ENCODE measurements at places on chromosomes 12 and 14.

DNA sequence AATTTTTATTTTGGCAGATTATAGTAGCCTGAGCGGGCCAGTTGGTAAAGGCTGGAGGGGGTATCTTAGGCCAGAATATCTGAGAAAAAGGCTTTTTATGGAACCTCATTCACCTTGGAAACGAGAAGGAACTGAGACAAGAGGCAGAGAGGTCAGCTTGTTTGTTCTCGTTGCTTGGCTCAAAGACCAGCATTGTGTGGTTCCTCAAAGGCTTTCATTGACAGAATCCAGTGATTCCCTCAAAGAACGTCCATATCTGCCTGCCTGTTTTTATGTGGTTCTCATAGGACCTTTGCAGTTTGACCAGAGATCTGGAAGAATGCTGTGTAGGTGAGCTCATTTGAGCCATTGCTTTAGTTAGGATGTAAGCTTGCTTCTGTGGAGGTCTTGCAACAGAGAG lies 117.3 kb downstream of the CFAP54 start:
- DNase-seq: no peak

DNA sequence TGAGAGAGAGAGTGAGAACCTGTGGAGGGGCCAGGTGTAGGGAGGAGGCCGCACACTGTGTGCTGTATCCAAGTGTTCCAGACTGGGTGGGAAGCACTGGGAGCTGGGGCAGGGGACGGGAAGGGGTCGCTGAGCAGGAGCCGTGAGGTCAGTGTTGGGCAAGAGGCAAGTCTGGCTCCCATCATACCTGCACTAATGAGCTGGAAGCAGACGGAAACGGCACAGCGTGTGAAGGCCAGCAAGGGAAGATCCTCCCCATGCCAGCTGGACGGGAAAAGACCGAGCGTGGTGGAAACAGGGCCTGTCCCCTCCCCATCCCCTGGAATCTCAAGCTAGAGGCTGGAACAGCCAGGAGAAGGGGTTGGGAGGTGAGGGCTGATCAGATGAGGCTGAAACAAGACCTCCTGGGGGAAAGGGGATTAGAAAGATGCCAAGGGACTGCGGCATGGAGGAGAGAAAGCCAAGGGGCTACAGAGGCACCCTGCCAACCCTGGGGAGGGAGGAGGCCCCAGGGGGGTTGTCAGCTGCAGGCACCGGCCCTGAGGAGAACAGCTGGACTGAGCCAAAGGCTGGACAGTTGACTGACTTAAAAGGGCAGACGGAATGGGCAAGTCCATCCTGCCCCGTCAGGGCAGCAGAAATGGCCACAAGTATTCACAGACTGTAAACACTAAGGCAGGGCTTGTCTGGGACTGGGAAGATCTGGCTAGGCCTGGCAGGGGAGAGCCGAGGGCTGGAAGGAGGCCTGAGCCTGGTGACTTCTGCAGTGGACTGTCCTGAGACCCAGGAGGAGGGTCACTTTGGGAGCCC lies 19.0 kb upstream of the LTBP2 start:
- no peak for DNase-seq

- DNase-seq: no peak
Measured at GRCh38 chr12:95593266-95593871, 42.1 kb upstream of the USP44 start.

GRCh38 chr12:53652366-53652765 lies 23.5 kb downstream of the ATP5MC2 start:
- no peak for DNase-seq

GRCh38 chr14:24086193-24086955 lies 7.7 kb upstream of the PCK2 start:
- DNase-seq: no peak

- DNase-seq: peak; percentile 13
Measured at GRCh38 chr14:61525293-61526011, 169.9 kb upstream of the HIF1A start.

DNA sequence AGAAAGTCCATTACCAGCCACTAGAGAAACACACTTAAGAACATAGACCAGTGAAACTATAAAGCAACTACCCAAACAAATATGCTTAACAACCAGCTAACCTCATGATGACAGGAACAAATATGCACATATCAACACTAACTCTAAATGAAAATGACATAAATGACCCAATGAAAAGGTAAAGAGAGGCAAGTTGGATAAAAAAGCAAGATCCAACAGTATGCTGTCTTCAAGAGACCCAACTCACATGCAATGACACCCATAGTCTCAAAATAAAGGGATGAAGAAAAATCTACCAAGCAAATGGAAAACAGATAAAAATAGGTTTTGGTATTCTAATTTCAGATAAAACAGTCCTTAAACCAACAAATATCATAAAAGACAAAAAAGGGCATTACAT lies 77.8 kb downstream of the TMTC3 start:
- DNase-seq: no peak

DNA sequence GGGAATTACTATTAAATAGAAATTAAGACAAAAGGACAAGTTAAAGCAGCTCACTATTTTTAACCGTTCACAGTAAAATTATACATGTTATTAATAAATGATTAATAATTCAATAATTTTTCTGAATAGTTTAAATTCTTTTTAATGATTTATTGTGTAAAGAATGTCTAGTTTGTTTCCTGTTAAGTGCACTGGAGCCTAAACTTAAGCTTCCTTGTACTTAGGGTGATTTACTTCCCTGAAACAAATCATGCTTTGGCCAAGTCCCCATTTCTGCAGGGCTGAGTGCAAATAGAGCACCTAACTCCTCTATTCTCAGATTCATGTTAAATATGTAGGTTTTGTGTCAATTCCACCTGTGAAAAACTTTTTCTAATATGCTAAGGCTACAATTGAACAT lies 188.9 kb upstream of the PDZRN4 start:
- DNase-seq: no peak

Measured in KG1 (cell line).